ENCODE measurements at places on chromosomes 6 and 20.

DNA sequence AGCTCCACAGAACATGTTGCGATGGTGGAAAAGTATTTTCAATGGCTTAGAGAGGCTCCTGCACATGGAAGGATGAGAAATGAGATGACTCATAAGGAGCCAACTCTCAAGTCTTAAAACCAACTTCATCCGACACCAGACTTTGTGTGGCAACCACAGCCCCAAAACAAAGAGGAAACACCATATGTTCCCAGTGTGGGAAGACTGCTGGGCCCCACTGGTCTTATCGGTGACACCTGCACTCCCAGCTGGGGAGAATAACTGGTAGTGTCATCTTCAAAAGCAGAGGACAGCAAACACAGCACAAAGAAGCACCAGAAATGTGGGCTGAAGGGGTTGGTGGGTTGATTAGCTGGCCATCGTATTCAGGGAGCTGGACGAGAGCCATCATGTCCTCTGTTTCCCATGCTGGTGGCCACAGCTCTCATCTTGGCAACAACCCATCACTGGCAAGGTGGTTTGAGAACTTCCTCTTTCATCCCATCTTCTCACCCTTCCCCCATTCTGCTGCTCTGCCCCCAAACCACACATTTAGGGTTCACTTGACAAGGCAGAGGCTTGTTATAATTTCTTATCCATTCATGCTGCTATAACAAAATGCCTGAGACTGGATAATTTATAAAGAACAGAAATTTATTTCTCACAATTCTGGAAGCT is 46.0 kb upstream of the TASP1 start:
- DNase-seq, result no peak

DNA sequence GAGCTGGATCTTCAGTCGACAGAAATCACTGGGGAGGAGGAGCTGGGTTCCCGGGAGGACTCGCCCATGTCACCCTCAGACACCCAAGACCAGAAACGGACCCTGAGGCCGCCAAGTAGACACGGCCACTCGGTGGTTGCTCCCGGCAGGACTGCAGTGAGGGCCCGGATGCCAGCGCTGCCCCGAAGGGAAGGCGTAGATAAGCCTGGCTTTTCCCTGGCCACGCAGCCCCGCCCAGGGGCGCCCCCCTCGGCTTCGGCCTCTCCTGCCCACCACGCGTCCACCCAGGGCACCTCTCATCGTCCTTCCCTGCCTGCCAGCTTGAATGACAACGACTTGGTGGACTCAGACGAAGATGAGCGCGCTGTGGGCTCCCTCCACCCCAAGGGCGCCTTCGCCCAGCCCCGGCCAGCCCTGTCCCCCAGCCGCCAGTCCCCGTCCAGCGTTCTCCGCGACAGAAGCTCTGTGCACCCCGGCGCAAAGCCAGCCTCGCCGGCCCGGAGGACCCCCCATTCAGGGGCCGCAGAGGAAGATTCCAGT is 63.0 kb downstream of the FNDC1 start:
- DNase-seq, result no peak

- no peak for DNase-seq
These were observed 424.5 kb upstream of the FLRT3 start for GRCh38 chr20:14761903-14762302.

DNA sequence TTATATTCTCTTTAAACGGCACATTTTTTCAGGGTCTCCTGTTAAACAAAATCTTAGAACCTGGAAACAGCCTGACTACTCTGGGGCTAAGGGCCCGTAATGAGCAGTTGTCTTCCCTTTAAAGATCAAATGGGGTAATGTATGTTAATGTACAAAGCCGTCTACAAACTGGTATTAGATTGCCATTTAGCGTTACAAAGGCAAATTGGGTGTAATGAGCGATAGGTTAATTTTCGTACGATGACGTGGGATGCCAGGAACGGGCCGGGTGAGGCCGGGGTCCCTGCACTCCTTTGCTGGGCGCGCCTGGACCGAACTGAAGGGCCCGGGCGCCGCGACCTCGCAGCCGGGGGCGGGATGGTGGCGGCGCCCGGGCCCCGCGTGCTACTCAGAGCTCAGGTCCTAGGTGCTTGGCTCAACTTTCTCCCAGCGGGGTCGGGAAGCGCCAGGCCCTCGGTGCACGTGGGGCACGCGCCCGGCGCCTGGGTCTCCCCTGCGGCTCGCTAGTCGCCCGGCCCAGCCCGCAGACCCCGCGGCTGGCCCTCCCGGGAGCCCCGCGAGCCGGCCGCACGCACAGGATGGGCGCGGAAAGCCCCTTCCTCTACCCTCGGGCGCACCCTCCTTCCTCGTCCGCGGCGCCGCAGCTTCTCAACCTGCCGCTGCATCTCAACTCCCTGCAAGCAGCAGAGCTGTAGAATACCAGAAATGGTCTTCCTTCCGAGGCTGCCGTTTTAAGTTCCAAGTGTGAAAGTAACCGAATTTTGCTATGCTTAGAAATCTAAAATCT is 5.9 kb downstream of the NKX2-4 start:
- DNase-seq, result no peak

All from activated gamma-delta T cell treated with anti-CD3 and anti-CD28 coated beads, Interleukin-2, amount 50 U/mL, for 16 hours (primary cell).